ENCODE measurements at places on chromosomes 1 and 21.

- no peak for DNase-seq
These were observed 6.6 kb downstream of the CMPK1 start for GRCh38 chr1:47340227-47340626.

DNA sequence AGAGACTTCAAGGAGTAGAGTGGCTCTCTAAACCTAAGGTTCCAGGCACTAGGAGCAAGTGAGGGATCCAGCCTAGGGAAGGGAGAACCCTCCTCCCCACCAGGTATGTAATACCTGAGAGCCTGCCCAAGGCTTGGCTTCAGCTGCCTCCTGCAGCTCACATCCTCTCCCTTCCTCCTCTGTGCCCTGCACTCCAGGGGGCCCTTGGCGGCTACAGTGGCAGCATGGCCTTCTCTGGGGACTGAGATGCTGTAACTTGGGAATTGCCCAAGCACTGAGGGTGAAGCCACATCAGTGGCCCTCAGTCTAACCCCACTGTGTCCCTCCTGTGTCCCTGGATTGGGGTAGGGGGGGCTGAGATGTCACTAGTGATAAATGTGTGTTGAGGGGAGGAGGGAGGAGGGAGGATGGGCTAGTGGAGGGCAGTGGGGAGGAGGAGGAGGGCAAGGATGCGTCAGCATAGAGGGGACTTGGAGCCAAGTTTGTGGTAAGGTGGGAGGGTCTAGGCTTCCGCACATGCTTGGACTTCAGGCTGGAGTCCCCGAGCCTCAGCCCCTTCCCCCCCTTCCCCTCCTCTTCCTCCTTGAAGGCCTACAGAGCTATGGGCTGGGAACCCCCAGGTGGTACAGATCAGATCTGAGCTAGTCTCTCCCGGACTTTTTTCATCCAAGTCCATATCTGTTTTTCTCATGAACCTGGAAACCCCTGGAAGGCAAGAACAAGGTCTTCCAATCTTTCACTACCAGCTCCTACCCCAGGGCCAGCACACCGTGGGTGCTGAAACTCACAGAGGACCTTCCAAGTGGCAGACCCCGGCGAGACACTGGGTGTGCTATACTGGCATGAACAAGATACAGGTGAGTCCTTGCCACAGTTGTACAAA lies 17.5 kb downstream of the COL9A2 start:
- DNase-seq = peak; percentile 36

GRCh38 chr1:204420039-204421004 lies 8.7 kb upstream of the PPP1R15B start:
- DNase-seq = peak; percentile 45

GRCh38 chr1:74280642-74281396 lies 45.6 kb downstream of the TNNI3K start:
- DNase-seq = no peak

- DNase-seq = peak; percentile 93
These were observed 24.2 kb downstream of the PDE9A start for GRCh38 chr21:42677339-42678321.

DNA sequence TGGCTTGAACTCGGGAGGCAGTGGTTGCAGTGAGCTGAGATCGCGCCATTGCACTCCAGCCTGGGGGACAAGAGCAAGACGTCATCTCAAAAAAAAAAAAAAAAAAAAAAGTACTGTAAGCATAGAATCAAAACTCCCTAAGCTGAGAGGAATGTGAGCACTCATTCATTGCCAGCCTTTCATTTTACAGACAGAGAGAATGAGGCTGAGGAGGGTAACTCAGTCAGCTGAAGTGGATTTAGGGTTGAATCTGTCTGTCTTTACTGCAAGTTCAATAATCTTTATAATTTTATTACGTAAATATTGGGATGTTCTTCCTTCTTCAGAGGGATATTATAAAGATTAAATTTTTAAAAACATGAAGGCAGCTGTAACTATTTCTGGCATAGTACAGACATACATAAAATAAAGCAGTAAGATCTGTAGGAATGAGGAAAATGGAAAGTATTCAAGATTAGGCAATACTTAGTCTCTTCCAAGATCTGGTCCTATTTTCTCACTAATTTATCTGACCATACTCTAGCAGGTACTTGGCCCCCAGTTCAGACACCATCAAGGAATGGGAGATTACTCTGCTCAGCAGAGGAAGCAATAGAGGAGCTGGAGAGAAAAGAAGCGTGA lies 24.1 kb upstream of the MNDA start:
- peak; percentile 12 for DNase-seq

GRCh38 chr1:80594013-80594412 lies 1206.7 kb upstream of the ADGRL2 start:
- no peak for DNase-seq
